Myometrial cell (primary cell): ENCODE measurements at places on chromosomes 5 and 9. TPM values are rescaled to one million over a fixed set of nuclear protein-coding genes. Genes with fewer than 3 reads are reported as not detected.

STXBP1 gene
- total RNA-seq: 28.8 and 77.8 TPM in 2 replicates

FAT2 gene
- total RNA-seq: under 0.01 TPM in 1 of 2 replicates, not detected in the other

CNTLN gene
- 3.4 and 4.3 TPM in 2 replicates for total RNA-seq

FANCC gene
- 2.6 and 3.9 TPM in 2 replicates for total RNA-seq

PCDHGA4 gene
- total RNA-seq: 0.58 and 2.1 TPM in 2 replicates

PPIC gene
- 37.5 and 39.9 TPM in 2 replicates for total RNA-seq

KIAA1958 gene
- total RNA-seq: 0.29 and 0.53 TPM in 2 replicates

PSAT1 gene
- 161 and 162 TPM in 2 replicates for total RNA-seq

C5 gene
- 2.6 and 3.0 TPM in 2 replicates for total RNA-seq
